ENCODE measurements at places on chromosomes 12 and 14.

GRCh38 chr12:132633398-132633797 is 14.8 kb downstream of the P2RX2 start:
- DNase-seq = no peak

DNA sequence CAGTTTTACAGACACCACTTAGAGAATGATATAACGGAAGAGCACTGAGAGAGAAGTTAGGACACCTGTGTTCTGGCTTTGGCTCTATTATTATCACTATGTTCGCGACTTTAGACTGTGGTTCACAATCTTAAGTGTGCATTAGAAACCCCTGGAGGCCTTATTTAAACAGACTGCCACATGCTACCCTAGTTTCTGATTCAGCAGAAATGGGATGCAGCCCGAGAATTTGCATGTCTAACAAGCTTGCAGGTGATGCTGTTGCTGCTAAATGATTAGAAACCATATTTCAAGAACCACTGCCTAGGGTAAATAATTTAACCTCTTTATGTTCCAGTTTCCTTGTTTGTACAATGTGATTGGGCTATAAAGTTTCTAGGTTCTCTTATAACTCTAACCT is 3.6 kb upstream of the RAD51AP1 start:
- no peak for DNase-seq

DNA sequence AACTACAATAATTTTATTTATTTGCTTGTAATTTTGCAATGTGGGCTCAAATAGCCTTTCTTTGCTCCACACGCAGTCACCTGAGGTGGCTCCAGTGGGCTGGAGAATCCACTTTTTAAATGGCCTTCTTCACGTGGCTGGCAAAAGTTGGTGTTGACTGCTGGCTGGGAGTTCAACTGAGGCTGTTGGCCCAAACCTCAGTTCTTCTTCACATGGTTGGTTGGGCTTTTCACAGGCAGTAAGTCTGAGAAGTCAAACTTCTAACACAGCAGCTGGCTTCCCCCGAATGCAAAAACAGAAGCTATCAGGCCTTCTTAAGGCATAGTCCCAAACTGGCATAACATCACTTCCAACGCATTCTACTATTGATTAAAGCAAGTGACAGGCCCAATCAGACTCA is 2.1 kb upstream of the OXA1L start:
- no peak for DNase-seq

GRCh38 chr12:31214626-31215517 is 111.1 kb downstream of the SINHCAF start:
- DNase-seq = no peak

GRCh38 chr12:117072106-117072505 is 27.1 kb downstream of the TESC start:
- no peak for DNase-seq

GRCh38 chr14:94001501-94002396 is 4.6 kb downstream of the CCDC197 start:
- DNase-seq = peak; percentile 62

GRCh38 chr12:122471324-122472226 is 29.2 kb downstream of the ZCCHC8 start:
- DNase-seq = peak; percentile 73

DNA sequence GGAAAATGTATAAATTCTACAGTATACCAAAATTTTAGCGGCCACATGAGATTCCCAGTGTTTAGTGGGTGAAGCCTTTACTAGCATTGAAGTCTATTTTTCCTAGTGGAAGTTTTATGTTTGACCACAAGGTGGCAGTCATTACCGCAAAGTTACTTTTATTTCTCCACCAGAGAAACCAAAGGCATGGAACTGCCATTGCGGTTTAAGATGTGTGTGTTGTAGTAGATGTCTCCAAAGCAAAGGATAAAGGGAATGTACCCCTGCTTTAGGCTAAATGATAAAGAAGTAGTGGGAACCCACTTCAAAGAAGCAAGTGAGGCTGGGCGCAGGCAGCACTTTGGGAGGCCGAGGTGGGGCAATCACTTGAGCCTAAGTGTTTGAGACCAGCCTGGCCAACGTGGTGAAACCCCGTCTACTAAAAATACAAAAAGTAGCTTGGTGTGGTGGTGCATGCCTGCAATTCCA is 140.5 kb downstream of the PRKCH start:
- DNase-seq = peak; percentile 76

- DNase-seq = peak; percentile 59
These were observed 544 bp downstream of the ABCD4 start for GRCh38 chr14:74302152-74302628.

DNA sequence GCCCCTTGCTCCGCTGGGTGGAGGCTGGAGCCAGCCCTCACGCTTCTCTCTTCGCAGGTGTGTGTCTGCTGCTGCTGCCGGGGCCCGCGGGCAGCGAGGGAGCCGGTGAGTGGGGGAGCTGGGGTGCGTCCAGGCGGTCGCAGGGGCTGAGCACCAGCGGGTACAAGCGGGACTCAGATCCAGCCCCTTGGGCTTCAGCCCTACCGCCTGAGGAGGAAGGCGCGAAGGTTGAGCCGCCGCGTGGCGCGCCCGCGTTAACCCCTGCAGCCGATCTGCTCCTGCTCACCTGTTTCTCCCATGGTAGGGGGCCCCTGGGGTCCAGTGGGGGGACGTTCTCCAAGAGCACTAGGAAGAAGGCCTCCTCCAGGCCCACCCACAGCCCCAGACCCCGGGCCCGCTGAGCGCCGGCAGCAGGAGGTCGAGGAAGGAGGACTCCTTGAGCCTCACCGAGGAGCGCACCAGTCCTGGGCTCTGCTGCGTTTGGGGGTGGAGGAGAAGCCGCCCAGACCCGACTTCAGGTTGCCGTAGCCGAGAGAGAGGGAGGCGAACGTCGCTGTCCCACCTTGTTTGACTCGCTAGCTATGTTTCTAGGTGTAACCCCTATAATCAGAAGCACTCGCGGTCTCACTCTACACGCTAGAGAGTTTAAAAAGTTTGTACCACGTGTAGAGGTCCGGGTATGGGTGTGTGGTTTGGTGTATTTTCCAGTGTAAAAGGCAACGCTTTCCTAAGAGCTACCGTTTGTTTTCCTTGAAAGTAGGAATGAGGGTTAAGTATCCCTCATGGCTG is 834 bp downstream of the COCH start:
- no peak for DNase-seq

- no peak for DNase-seq
These were observed 61.9 kb downstream of the DRAM1 start for GRCh38 chr12:101939306-101939705.

GRCh38 chr12:93192878-93193277 is 184.8 kb upstream of the NUDT4 start:
- DNase-seq = no peak

GRCh38 chr12:19120795-19121194 is 8.7 kb upstream of the PLEKHA5 start:
- DNase-seq = no peak

DNA sequence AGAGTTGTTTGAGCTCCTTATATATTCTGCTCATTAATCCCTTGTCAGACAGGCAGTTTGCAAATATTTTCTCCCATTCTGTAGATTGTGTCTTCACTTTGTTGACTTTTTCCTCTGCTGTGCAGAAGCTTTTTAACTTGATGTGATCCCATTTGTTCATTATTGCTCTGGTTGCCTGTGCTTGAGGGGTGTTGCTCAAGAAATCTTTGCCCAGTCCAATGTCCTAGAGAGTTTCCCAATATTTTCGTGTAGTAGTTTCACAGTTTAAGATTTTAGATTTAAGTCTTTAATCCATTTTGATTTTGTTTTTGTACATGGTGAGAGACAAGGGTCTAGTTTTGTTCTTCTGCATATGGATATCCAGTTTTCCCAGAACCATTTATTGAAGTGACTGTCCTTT is 19.8 kb downstream of the ABCC9 start:
- no peak for DNase-seq

DNA sequence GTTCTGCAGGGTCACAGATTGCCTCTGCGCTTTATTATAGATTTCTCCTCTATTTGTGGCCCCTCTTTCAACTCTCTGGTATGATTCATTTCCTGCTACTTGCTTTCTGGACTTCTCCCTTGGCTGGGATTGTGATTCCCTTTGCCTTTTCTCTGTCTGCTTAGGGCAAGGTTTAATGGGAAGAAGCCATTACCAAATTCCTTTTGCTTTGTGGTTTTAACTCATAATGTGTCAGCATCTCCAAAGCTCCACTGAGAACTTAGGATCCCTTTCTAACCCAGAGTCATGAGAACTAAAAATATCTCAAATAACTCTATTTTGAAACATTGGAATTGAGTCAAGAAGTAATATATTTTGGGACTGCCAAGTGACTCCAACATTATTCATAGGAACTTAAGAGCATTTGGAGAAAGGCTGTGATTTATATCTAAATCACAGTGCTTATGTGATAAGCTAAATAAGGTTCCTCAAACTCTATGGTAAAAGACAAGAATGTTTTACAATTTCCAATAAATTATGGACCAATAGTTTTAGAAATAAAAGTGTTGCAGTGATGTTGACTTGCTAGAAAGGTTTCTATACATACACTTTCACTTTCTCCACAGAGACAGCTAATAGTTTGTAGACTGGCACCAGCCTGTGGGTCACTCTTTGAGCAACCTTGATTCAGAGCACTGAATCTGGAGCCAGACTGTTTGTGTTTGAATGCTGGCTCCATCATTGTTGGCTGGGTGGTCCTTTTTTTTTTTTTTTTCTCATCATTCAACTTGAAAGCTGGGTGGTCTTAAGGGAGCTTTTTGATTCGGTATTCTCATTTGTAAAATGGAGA is 93.9 kb downstream of the DACT1 start:
- no peak for DNase-seq

DNA sequence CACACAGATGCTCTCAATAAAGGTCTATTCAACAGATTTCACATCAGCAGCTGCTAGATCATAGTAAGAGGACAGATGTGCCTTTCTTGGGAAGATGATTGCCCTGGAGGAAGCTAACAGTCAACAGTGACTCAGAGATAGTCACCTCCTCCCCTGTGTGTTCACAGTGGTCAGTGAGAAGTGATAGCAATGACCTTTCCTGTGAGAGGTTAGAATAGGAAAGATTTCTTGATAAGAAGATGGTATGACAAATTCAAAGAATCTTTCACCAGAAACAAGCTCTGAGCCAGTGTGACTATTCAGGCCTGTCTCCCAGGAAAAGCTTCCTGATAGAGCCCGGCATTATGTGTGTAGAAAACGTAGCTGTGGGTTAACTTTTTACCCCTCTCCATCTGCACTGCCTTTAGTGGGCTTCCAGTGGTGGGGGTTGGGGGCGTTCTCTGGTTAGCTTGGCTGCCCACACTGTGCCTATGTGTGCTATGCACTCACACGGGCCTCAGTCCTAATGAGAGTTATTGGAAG is 66.4 kb upstream of the ARHGAP5 start:
- DNase-seq = no peak

DNA sequence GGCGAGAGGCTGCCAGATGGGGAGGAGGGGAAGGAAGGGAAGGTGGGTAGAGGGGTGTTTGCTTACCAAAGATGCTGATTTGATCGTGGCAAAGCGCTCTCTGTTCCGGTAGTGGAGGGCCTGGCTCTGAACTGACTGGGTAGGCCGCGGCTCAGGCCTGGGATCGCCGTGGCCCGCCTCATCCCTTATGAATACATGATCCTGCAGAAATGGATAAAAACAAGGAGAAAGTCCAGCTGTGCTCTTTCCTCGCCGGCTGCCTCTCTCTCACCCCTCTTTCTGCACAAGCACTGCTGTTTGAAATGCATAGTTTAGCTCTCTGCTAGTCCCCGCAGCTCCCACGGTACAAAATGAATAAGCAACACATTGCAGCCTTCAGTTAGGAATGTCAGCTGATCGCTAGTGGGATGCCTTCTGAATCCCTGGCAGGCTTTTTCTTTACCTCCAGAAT is 53.8 kb downstream of the PEBP1 start:
- no peak for DNase-seq

DNA sequence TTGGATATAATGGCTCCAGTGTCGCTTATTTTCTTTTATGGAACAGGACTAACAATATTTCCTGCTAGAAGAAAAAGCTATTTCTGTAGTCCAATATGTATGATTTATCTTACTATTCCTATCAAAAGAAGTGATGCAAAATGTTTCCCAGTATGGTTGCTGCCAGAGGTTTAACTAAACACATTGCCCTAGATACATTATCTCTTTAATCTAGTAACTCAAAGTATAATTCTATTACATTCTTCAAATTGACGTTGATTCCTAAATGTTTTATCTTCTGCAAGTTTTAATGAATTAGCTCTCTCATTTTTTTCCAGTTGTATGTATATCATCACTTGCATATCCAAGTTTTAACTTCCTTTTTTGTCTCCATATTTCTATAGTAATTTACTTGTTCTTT is 28.2 kb downstream of the GYS2 start:
- no peak for DNase-seq

GRCh38 chr12:93333828-93334227 is 43.9 kb upstream of the NUDT4 start:
- no peak for DNase-seq

DNA sequence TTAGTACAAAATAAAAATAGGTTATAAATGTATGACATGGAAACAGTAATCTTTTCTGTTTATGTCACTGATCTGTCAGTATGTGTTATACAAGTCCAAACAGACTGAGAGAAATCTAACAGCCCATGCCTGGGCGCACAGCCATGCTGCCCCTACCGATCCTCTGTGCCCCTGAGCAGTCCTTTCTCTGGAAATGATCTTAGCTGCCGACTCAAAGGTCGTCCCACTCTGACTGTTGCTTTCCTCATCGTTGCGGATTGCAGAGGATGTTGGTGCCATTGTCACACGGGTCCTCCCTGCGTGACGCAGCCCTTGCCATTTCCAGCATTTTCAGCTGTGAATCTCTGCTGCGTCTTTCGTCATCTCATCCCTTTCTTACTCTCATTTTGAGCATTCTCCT is 82.9 kb upstream of the DYNC1H1 start:
- no peak for DNase-seq

DNA sequence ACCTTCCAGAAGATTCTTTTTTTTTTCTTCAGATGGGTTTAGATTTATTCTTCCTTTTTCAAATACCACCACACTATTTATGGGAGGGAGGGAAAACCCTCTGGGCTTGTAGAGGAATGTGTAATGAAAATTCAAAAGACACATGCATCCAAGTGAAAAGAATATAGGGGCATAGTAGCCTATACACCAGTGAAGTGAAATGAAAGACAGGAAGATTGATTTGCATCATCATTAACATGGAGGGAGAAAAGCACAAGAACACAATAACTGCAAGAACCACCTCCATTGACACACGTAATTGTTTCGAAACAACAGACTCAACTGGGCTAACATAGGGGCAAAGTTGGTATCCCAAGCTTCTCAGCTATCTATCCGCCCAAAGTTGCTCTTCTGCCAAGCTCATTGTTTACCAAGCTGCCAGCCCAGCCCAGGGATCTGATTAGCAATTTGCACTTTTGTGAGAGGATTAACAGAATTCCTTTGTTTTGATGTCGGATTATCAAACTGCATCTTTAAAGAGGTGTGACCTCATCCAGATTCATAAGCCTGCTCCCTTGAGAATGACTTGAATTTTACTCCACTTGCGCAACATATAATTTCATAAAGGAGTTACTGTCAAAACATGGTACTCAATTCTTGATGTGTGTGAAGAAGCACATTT is 430.5 kb upstream of the SOX5 start:
- DNase-seq = no peak

- DNase-seq = no peak
These were observed 3.4 kb upstream of the IRF2BPL start for GRCh38 chr14:77031759-77032490.

- no peak for DNase-seq
These were observed 326.8 kb downstream of the PDZRN4 start for GRCh38 chr12:41514907-41515306.
